Stomach (tissue), 19 donors: ENCODE measurements at places on chromosomes 16 and 17. TPM values are rescaled to one million over a fixed set of nuclear protein-coding genes. Genes with fewer than 3 reads are reported as not detected.

- no peak for DNase-seq
Measured at GRCh38 chr16:30077656-30078055, 1.9 kb downstream of the PPP4C start.

GRCh38 chr17:16298140-16298662 is 55.1 kb downstream of the CENPV start:
- peak; percentile 7 for DNase-seq

DNA sequence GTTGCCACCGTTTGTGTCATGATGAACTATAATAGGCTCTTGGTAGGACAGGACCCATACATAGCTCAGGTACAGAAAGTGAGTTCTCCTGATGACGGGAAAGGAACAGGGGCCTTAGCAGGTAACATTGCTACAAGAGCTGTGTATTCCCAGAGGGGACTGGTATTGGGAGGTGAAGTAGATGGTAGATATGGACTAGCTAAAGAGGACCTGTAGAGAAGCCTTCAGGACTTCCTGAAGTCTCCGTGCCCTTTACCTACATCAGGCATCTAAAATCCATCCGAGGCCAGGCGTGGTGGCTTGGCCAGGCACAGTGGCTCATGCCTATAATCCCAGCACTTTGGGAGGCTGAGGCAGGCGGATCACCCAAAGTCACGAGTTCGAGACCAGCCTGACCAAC is 12.7 kb upstream of the SMARCD2 start:
- no peak for DNase-seq

GRCh38 chr17:38852771-38853291 is 690 bp downstream of the RPL23 start:
- peak; percentile 52 for DNase-seq

- no peak for DNase-seq
Measured at GRCh38 chr17:63474586-63475460, 2.0 kb upstream of the ACE start.

- DNase-seq, result no peak
Measured at GRCh38 chr17:78763561-78763960, 18.5 kb downstream of the CYTH1 start.

DNA sequence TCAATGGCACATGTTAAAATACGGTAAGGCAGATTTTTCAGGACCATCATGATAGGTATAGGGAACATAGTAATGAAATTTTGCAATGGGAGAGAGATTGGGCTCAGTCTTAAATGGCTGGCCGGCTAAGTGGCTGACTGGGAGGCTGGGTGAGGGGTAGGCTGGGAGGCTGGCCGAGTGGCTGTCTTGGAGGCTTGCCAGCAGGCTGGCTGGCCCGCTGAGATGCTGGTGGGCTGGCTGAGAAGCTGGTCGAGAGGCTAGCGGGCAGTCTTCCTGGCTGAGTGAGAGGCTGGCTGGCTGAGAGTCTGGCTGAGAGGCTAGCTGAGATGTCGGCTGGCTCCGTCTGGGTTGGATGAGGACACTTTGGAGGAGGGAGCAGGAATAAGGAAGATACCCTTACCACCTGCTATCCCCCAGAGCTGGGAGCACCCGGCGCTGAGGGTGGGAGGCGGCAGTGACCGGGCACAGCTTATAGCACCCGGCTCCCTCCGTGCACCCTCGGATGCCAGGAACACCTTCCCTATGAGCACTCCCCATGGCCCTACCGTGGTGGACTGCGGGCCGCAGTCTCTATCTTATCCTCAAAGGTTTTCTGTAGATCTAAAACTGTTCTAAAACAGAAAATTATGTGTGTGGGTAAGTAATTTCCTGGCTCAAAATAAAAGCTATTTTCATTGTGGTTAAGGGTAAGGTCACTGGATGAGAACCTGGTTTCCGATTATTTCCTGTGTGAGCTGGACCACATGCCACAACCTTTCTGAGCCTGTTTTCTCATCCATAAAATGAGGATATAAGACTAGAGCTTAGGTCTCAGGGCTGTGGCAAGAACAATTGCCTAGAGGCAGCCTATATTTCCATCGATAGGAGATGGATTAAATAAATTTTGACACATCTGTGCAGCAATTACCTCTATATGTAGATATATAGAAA is 34.5 kb upstream of the TMC5 start:
- peak; percentile 44 for DNase-seq

Gene PAM16
- total RNA-seq, result 218 TPM

Gene GAS2L2
- under 0.01 TPM for total RNA-seq

- peak; percentile 92 for DNase-seq
Measured at GRCh38 chr17:50630524-50631194, 4.0 kb upstream of the ABCC3 start.

GRCh38 chr17:72662827-72663190 is 429.7 kb downstream of the SLC39A11 start:
- DNase-seq, result no peak

GRCh38 chr17:68783861-68784260 is 171.3 kb downstream of the ABCA8 start:
- DNase-seq, result no peak

GRCh38 chr17:78748730-78749317 is 33.2 kb downstream of the CYTH1 start:
- peak; percentile 83 for DNase-seq

Gene C16orf96
- total RNA-seq, result 0.37 TPM

Gene GP1BA
- not detected for total RNA-seq

- DNase-seq, result peak; percentile 59
Measured at GRCh38 chr17:7445619-7445968, 733 bp downstream of the CHRNB1 start.

DNA sequence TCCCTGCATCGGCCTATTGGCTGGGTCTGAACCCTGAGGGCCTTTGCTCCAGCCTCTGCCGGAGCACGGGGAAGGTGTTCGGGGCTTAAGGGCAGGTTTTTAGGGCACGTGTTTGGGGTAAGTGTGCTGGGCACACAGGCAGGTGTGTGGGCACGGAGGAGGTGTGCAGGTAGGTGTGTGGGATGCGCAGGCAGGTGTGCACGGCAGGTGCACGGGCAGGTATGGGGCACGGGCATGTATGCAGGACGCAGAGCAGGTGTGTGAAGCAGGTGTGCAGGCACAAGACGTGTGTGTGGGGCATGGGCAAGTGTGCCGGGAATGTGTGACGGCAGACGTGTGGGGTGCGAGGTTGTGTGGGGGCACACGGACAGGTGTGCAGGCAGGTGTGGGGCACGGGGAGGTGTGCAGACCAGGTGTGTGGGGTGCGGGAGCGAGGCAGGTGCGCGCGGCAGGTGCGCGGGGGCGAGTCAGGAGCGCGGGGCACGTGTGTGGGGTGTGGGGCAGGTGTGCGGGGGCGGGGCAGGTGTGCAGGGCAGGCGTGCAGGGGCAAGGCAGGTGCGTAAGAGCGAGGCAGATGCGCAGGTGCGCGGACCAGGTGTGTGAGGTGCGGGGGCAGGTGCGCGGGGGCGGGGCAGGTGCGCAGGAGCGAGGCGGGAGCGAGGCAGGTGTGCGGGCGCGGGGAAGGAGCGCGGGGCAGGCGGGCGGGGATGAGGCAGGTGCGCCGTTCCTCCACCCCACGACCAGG is 28.6 kb upstream of the METRNL start:
- DNase-seq, result no peak

DNA sequence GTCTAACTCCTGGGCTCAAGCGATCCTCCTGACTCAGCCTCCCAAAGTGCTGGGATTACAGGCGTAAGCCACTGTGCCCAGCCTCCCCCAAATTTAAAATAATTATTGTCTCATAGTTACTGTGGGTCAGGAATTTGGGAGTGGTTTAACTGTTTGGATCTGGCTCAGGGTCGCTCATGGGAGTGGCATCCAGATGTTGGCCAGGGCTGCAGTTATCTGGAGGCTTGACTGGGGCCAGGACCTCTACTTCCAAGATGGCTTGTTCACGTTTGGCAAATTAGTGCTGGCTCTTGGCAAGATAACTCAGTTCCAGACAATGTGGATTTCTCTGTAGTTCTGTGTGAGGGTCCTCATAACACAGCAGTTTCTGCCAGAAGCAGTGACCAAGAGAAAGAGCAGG is 8.0 kb downstream of the TEN1 start:
- DNase-seq, result no peak

Gene FBXL19
- total RNA-seq, result 9.3 TPM

DNA sequence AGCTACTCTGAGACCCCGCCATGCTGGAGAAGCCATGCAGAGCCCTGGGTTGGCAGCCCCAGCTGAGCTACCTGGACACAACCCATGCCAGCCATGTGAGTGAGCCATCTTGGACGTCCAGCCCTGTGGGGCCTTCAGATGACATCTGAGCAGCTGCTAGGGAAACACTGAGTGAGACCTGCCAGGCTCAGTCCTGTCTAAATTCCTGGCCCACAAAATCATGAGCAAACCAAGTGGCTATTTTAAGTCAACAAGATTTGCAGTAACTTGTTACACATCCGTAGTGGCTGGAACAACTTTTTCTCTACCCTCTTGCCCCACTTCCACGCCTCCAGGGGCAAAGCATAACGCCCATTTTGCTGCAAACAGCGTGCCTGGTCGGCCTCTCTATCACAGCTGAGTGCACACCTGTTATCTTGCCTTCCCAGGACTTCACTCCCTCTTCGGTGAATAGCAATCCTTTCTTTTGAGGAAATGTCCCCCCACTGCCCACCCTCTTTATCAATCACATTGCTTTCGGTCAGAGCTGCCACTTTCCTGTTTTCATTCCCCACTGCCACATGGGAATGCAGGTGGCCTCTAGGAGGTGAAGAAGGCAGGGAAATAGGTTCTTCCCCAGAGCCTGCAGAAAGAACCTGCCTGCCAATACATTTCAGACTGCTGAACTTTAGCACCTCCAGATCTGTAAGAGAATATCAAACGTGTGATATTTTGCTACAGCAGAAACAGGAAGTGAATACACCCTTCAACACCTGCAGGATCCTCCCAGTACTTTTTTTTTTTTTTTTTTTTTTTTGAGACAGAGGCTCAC is 7.4 kb upstream of the SCIMP start:
- DNase-seq, result peak; percentile 29

DNA sequence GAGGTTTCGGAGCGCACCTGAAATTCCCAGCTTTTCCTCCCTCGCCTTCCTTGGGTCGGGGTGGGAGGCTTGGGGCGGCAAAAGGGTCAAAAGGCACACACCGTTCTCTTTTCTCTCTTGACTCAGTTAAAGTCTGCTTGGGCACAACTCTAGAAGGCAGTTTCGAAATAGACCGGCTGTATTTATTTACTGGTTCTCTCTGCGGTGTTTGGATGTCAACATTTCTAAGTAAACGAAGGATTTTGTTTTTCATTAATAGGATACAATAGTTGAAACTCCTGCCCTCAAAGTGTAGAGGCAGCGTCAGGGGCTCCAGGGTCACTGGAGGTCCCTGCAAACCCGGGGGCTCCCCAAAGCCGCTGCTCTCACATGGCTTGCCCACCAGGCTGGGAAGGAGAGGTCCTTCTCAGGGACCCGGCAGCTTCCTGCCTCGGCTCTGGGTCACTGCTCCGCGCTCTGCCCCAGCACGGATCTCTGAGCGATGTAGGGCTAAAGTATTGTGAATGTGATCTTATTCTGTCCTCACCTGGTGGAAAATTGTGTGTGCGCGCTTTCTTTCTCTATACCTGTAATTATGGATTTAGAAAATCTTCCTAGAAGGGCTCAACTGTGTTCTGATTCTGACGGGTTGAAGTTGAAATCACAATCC is 952 bp downstream of the BMERB1 start:
- no peak for DNase-seq

- DNase-seq, result no peak
Measured at GRCh38 chr17:65895969-65896368, 296.0 kb downstream of the CEP112 start.

DNA sequence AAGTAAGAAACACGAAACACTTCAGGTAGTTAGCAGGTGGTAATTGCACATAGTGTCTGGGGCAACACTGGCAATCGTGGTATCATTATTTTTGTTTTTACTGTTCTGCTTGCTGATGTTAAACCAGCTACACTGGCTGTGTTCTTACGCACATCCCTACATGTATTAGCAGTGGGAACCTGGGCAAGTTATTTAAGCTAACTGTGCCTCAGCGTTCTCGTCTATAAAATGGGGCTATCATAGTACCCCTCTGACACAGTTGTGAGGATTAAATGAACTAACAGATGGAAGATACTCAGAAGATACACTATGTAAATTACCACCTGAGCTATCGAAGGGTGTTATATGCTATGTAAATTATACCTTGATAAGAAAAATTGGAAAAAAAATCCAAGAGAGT is 117.4 kb downstream of the SNX29 start:
- DNase-seq, result no peak

- DNase-seq, result peak; percentile 69
Measured at GRCh38 chr16:28543072-28543471, 4.3 kb upstream of the NUPR1 start.

Gene KIF2B
- total RNA-seq, result not detected

GRCh38 chr16:11229906-11230305 is 26.1 kb downstream of the SOCS1 start:
- DNase-seq, result no peak

GRCh38 chr16:48745541-48745940 is 135.6 kb upstream of the N4BP1 start:
- DNase-seq, result no peak

Gene KRTAP4-3
- not detected for total RNA-seq

DNA sequence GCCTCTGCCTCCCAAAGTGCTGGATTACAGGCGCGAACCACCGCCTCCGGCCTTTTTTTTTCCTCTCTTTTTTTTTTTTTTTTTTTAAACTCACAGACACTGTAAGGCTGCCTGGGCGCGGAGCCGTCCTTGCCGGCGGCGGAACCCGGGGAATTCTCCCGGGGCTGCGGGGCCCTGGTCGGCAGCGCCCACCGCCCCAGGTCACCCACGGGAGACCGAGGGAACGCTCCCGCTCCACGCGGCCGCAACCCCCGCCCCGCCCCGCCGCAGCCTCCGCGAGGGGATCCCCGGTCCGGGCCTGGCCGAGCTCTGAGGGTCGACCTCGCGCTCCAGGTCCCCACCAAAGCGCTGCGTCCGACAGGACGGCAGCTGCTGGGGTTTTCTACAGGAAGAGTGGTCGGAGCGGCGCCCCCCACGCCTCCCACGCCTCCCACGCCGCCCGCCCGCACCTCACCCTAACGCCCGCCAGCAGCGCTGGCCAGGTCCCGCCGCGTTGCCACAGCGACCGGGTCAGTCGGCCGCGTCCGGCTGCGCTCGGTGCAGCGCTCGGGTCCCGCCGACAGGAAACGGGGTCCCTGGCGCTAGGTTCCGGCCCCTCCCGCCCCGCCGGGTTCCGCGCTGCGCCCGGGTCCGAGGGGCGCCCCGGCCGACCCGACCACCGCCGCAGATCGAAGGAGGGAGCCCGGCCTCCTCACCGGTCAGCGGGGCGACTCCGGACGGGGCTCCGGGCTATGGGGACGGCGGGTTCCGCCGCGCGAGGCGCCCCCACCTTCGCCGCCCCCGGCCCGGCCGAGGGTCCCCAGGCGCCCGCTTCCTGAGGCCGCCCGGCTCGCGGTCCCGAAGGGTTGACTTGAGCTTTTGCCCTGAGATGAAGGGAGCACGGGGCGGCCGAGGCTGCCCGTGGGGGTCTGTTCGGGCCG is at the start of gene CCDC57:
Gene CCDC57 (minus strand): TSS at position 512 of the 920 bp plus-strand sequence. CDS start 10,898 bp downstream, outside the sequence.
- peak; percentile 87 for DNase-seq

Gene HOXB1
- not detected for total RNA-seq

DNA sequence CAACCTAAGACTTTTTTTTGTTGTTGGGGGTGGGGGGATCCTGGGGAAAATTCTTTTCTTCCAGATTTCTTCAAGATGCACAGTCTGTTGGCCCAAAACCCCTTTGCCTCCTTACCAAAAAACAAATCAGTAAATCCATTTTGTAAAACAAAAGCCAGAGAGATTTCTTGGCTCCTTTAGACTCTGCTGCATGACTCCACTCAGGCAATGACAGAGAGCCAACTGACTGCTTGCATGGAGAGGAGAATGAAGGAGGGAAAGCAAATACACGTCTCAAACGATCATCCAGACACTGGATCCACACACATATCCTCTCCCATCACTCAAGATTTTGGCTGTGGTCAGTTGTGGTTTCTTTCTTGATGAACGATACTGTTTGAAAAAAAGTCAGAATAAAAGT is 13.8 kb downstream of the COPRS start:
- DNase-seq, result peak; percentile 23

GRCh38 chr17:35160354-35161201 is 13.0 kb downstream of the UNC45B start:
- DNase-seq, result no peak
